ENCODE measurements at places on chromosomes 3 and 15.

DNA sequence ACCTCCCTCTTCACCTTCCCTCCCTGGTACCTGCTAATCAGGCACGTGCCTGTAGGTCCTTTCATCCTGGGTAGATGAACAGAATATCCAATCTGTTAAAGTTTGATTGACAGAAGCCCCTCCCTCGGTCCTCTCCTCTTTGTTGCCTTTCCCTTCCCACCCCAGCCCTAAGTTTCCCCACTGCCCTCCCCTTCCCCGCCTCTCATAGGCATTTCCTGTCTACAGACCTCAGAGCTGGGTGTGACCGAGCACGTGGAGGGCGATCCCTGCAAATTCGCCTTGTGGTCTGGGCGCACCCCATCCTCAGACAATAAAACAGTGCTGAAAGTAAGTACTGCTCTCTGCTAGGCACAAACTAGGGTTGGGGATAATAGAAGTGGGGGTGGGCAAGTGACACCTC, 239.2 kb upstream of the UMPS start:
- H3K36me3 ChIP-seq: no peaks in the 10 kb centered on the region
- H3K4me3 ChIP-seq: no peak overlapping the region
- DNase-seq: no peak
- no peak overlapping the region for H3K27ac ChIP-seq
- peaks cover 3% of the 10 kb centered on the region for H3K27me3 ChIP-seq

GRCh38 chr3:89179355-89180001, 72.1 kb downstream of the EPHA3 start:
- H3K4me1 ChIP-seq: peaks cover 2% of the 10 kb centered on the region
- no peaks in the 10 kb centered on the region for H3K36me3 ChIP-seq
- H3K27ac ChIP-seq: no peak overlapping the region
- peak; percentile 39 for DNase-seq

DNA sequence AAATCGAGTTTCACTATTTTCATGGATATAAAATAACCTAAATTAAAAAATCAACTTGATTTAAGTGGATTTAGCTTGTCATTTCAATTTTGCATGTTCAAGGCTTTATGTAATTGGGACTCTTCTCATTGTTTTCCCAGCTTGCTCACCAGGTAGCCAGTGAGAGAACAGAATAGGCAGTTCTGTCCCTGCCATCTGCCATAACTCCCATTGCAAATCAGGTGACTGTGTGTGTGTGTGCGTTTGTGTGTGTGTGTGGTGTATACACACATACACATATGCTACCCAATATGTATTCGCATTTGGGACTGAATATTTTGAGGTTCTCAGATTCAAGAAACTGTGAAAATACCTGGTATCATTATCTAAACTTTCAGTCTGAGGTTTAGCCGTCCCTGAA, 1069.8 kb downstream of the IGSF11 start:
- H3K4me1 ChIP-seq: peaks cover 3% of the 10 kb centered on the region
- H3K36me3 ChIP-seq: no peaks in the 10 kb centered on the region
- H3K27me3 ChIP-seq: no peaks in the 10 kb centered on the region
- no peak overlapping the region for H3K27ac ChIP-seq

DNA sequence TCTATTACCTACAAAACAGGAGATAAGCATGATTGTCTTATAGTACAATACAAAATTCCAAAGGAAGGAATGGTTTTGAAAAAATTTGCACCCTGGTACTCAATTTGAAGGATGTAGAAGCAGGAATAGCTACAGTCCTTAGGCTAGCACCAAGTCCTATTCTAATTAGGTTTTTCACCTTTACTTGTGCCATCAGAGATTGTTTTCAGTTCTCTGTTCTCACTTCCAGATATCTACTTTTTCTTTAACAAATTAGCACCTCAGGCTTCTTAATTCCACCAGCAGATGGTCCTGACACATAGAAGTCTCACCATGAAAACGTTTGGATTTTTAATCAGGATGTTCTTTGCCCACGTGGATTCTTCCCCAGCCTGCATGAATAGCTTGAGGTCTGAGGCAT, 43.8 kb downstream of the IL5RA start:
- DNase-seq: no peak
- no peak overlapping the region for H3K4me3 ChIP-seq
- H3K27ac ChIP-seq: no peak overlapping the region

DNA sequence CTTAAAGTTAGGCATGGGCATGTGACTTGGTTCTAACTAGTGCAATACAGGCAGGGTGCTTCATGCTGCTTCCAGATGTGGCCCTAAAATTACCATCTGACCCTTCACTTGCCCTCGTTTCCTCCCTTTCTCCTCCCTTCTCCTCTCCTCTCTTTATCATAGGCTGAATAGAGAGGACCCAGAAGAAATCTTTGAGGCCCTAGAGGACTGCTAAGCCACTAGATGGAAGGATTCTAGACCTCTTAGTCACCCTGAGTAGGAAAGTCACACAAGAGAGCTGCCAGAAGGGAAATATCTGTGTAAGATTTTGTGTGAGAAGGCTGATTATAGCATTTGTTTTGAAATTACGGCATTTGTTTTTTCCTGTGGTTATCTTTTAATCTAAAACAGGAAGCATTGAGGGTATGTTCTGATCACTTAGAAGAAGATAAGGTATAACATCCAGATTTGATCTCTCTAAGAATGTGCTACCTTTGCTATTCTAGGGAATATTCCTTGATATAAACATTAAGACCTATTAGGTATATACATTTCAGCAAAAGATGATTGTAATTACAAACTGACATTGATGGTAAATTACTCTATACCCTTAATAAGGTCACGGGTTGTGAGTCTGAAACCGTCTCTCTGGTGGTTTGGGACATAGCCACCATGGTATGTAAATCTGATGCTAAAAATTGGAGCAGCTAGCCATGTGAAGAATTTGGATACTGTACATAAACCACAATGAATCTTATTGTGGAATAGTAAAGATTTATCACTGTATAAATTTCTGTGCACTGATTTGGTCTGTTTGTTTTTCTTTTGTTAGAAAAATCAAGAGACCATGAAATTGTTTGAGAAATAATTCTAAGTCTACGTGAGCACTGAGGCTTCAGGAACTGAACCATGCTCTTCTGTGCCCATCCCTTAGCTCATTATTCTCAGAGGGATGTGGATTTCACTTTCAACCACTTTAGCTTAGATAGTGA, 84.1 kb downstream of the TP63 start:
- no peaks in the 10 kb centered on the region for H3K36me3 ChIP-seq
- H3K27me3 ChIP-seq: no peaks in the 10 kb centered on the region
- H3K4me3 ChIP-seq: no peak overlapping the region
- no peak overlapping the region for H3K27ac ChIP-seq
- DNase-seq: peak; percentile 91
- peaks cover 8% of the 10 kb centered on the region for H3K4me1 ChIP-seq

DNA sequence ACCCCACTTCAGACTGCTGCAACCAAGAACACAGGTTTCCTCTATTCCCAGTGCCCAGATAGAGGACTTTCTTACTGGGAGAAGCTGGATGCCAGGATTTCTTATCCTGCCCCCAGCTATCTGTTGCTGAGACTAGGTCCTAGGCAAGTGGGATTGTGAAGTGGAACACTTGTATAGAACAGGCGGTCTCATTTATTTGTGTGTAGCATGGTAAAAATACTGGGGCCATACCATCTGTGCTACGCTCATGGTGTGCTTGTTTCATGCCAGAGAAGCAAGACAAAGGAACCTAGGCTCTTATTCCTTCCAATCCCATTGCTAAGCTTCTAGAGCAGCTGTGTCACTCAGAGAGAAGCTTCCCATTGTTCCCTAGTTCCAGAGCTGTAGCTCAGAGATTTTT, 191.5 kb upstream of the EPHA6 start:
- no peaks in the 10 kb centered on the region for H3K36me3 ChIP-seq
- no peaks in the 10 kb centered on the region for H3K4me1 ChIP-seq
- no peak overlapping the region for H3K27ac ChIP-seq
- no peak overlapping the region for H3K4me3 ChIP-seq
- no peak for DNase-seq

DNA sequence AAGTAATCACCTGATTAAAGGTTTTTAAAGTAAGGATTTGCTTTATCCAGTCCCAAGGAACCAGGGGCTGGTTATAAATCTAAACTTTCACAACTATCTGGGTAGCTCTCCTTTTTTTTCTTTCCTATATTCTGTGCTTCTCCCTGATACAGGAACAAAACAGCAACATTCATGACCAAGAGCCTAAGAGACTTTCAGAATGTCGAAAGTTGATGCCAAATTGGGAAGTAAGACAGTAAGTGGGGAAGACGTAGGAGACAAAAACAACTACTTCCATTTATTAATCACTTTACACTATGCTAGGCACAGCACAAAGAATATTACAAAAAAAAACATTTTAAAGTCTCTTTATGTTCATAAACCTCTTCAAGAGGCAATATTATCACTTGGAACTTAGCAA, 211.6 kb downstream of the MAGI1 start:
- no peak for DNase-seq
- H3K27ac ChIP-seq: no peak overlapping the region
- H3K4me3 ChIP-seq: no peak overlapping the region

- H3K27me3 ChIP-seq: no peaks in the 10 kb centered on the region
- no peaks in the 10 kb centered on the region for H3K36me3 ChIP-seq
- no peaks in the 10 kb centered on the region for H3K4me1 ChIP-seq
- no peak overlapping the region for H3K27ac ChIP-seq
- no peak overlapping the region for H3K4me3 ChIP-seq
- no peak for DNase-seq
These were observed 7.3 kb upstream of the COPB2 start for GRCh38 chr3:139396707-139397106.

DNA sequence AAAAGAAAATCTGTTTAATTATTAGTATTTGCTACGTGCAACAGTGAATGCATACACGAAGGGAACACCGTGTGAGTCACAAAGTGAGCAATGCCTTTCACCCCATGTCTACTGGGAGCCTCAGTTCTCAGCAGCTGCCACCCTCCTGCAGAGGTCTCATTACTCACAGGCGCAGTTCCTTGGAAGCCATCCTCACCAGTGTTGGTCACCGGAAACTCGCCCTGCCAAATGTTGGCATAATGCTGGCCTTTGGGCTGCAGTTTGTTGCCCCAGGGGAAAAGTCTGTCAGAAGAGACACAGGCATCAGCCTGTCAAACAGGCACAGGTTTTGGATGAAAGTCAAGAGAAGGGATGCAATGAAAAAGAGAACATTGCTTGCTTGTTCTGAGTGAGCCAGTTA, 50.1 kb downstream of the SUMF1 start:
- no peaks in the 10 kb centered on the region for H3K36me3 ChIP-seq
- no peak overlapping the region for H3K4me3 ChIP-seq
- H3K27me3 ChIP-seq: no peaks in the 10 kb centered on the region
- peak overlapping the region; percentile 33 for H3K27ac ChIP-seq
- peak; percentile 88 for DNase-seq

GRCh38 chr15:63447017-63447676, 57.2 kb upstream of the USP3 start:
- no peak overlapping the region for H3K27ac ChIP-seq
- H3K4me3 ChIP-seq: no peak overlapping the region
- H3K36me3 ChIP-seq: no peaks in the 10 kb centered on the region
- H3K4me1 ChIP-seq: no peaks in the 10 kb centered on the region
- peaks cover 8% of the 10 kb centered on the region for H3K27me3 ChIP-seq
- DNase-seq: no peak

GRCh38 chr15:90402767-90403166, 14.7 kb downstream of the IQGAP1 start:
- H3K27me3 ChIP-seq: no peaks in the 10 kb centered on the region
- no peaks in the 10 kb centered on the region for H3K36me3 ChIP-seq
- H3K4me1 ChIP-seq: peaks cover 31% of the 10 kb centered on the region
- H3K27ac ChIP-seq: peak overlapping the region; percentile 30
- no peak overlapping the region for H3K4me3 ChIP-seq

DNA sequence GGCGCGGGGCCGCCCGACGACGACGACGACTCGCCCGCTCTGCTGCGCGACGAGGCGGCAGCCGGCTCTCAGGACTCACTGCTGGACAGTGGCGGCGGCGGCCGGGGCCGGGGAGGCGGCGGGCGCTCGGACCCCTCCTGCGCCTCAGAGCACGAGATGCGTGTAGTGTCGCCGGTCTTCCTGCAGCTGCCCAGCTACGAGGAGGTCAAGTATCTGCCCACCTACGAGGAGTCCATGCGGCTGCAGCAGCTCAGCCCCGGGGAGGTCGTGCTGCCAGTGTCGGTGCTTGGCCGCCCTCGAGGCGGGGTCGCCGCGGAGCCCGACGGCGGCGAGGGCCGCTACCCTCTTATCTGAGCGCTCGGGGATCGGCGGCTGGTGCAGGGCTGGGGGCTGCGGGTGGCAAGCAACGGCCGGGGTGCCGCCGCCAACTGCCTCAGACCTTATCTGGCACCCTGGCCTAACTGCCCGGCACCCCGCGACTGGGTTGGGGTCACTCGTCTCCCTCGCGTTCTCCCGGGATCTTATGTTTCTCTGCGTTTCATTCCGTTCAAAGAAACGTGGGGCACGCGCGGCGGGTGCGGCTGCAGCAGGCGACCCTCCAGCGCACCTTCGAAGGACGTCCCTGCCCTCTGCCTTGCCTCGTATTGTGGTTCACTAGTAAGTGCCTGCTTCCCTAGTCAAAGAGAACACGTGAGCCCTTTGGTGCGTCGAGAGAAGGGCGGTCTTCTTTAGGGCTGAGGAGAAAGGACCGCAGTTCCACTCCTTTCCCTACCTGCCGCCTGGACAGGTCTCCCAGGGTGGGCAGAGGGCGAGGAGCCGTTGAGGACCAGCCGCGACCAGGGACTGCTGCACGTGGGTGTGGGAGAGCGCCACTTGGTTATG, 1.0 kb downstream of the C3orf80 start:
- H3K27ac ChIP-seq: no peak overlapping the region
- H3K4me3 ChIP-seq: peak overlapping the region; percentile 56
- H3K36me3 ChIP-seq: no peaks in the 10 kb centered on the region

- H3K27me3 ChIP-seq: no peaks in the 10 kb centered on the region
- no peak overlapping the region for H3K27ac ChIP-seq
- DNase-seq: no peak
- H3K4me1 ChIP-seq: peaks cover 17% of the 10 kb centered on the region
These were observed 38.0 kb upstream of the TIMP4 start for GRCh38 chr3:12196684-12197083.

DNA sequence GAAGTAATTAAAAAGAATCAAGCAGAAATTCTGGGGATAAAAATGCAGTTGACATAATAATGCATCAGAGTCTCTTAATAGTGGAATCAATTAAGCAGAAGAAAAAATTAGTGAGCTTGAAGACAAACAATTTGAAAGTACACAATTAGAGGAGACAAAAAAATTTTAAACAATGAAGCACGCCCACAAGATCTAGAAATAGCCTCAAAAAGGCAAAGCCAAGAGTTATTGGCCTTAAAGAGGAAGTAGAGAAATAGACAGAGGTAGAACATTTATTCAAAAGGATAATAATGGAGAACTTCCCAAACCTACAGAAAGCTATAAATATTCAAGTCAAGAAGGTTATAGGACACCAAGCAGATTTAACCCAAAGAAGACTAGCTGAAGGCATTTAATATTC, 113.3 kb downstream of the TBC1D2B start:
- H3K4me3 ChIP-seq: no peak overlapping the region
- H3K36me3 ChIP-seq: no peaks in the 10 kb centered on the region

- DNase-seq: no peak
- H3K27me3 ChIP-seq: no peaks in the 10 kb centered on the region
- H3K27ac ChIP-seq: no peak overlapping the region
- H3K4me1 ChIP-seq: no peaks in the 10 kb centered on the region
These were observed 258.4 kb downstream of the GBE1 start for GRCh38 chr3:81503026-81503425.

- no peak for DNase-seq
- H3K27ac ChIP-seq: no peak overlapping the region
- no peaks in the 10 kb centered on the region for H3K36me3 ChIP-seq
- H3K27me3 ChIP-seq: no peaks in the 10 kb centered on the region
- peaks cover 6% of the 10 kb centered on the region for H3K4me1 ChIP-seq
- no peak overlapping the region for H3K4me3 ChIP-seq
These were observed 46.9 kb downstream of the RAB11A start for GRCh38 chr15:65916041-65916663.

GRCh38 chr3:183930086-183930485, 45.4 kb upstream of the PARL start:
- no peak for DNase-seq
- H3K4me3 ChIP-seq: no peak overlapping the region
- H3K27me3 ChIP-seq: no peaks in the 10 kb centered on the region
- no peak overlapping the region for H3K27ac ChIP-seq
- H3K4me1 ChIP-seq: no peaks in the 10 kb centered on the region
